ENCODE measurements at places on chromosomes 13 and 19.

DNA sequence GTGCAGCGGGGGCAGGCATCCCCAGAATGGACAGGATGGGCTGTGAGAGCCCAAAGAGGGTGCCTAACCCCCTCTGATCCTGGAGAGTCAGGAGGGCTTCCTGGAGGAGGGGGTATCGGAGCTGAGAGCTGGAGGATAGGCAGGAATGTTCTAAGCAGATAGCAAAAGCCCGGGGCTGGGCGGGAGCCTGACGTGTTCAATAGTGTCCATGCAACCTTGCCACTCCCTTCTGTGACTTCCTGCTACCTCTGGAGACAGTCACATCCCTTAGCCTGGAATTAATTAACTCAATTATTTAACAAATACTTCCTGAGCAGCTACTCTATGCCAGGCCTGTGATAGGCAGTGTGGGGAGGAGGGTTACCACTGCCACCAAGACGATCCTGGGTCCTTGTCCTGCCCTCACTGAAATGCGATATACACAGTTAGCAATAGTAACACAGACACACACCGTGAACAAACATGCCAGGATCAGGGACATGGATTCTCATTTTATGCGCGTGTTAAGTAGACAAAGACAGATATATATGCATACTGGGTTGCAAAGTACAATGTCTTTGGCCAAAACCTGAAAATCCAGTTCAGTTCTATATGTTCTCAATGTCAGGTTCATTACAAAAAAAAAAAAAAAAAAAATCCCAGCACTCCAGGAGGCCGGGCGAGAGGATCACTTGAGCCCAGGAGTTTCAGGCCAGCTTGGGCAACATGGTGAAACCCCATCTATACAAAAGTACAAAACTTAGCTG is 10.7 kb downstream of the AP2S1 start:
- no peak for DNase-seq

DNA sequence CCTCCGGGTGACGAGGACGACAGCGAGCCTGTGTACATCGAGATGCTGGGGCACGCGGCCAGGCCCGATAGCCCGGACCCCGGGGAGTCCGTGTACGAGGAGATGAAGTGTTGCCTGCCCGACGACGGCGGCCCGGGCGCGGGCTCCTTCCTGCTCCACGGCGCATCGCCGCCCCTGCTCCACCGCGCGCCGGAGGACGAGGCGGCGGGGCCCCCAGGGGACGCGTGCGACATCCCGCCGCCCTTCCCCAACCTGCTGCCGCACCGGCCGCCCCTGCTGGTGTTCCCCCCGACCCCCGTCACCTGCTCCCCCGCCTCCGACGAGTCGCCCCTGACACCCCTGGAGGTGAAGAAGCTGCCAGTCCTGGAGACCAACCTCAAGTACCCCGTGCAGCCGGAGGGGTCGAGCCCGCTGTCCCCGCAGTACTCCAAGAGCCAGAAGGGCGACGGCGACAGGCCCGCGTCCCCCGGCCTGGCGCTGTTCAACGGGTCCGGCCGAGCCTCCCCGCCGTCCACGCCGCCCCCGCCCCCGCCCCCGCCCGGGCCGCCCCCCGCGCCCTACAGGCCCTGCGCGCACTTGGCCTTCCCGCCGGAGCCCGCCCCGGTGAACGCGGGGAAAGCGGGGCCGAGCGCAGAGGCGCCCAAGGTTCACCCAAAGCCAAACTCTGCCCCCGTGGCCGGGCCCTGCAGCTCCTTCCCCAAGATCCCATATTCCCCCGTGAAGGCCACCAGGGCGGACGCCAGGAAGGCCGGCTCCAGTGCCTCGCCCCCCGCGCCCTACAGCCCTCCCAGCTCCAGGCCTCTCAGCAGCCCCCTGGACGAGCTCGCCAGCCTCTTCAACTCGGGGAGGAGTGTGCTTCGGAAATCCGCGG is 511.3 kb downstream of the MYO16 start:
- no peak for DNase-seq

DNA sequence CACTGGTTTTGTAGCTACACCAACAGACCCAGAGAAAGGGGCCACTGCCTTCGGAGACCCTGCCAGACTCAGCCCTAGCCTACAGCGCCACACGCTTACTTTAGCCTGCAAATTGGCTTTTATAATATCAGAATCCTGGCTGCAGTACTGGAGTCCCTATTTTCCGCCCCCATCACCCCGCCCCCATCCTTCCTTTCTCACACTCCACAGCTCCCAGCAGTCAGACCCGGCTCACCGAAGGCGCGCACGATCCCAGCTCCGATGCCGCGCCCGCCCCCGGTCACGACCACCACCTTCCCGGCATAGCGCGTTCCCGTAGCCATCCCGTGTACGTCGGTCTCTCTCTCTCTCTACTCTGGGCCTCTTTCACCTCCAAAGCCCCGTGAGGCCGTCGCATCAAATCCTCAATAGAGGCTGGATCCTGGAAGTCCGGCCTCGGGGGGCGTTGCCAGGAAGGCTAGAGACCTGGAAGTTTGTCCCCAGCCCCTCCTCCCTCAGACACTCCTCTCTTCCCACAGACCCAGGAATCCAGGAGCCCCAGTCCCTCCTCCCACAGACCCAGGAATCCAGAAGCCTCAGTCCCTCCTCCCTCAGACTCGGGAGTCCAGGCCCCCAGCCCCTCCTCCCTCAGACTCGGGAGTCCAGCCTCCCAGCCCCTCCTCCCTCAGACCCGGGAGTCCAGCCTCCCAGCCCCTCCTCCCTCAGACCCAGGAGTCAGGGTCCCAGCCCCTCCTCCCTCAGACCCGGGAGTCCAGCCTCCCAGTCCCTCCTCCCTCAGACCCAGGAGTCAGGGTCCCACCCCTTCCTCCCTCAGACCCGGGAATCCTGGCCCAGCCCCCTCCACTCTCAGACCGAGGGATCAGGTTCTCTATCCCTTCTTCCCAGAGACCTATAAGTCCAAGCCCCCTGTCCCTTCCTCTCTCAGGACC is at the start of gene HSD17B14:
Gene HSD17B14, minus strand, starts transcription at position 403 of the 929 bp plus-strand sequence. Its CDS starts 80 bp downstream, at position 323.
- DNase-seq, result no peak

- DNase-seq, result no peak
Measured at GRCh38 chr13:105412171-105412570, 1123.3 kb downstream of the EFNB2 start.

DNA sequence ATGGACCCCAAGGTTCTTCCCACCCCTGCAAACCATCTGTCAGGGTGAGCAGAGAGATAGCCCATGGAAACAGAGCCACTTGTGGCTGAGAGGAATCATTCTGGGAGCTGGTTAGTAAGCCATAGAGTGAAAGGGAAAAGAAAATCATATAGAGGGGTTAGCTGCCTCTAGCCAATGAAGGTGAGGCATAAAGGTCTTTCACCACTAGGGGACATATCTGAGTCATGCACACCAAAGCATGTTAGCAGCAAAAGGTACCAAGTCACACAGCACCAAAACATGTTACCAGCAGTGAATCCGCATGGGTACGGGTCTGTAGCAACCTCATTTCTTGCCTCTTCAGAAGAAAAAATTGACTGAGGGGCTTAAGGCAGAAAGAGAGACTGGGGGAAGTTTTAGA is 76.7 kb upstream of the ZNF43 start:
- DNase-seq, result no peak
